ENCODE measurements at places on chromosomes 13 and 19. TPM values are rescaled to one million over a fixed set of nuclear protein-coding genes. Genes with fewer than 3 reads are reported as not detected.

CYP2F1 gene
- not detected for polyA plus RNA-seq

SMIM17 gene
- 0.43 TPM for polyA plus RNA-seq

B3GNT8 gene
- polyA plus RNA-seq: 0.54 TPM

SIGLEC5 gene
- not detected for polyA plus RNA-seq

GFY gene
- polyA plus RNA-seq: not detected

PSG2 gene
- polyA plus RNA-seq: 2.1 TPM

PTGER1 gene
- polyA plus RNA-seq: 2.3 TPM

POU2F2 gene
- polyA plus RNA-seq: 0.43 TPM

DNA sequence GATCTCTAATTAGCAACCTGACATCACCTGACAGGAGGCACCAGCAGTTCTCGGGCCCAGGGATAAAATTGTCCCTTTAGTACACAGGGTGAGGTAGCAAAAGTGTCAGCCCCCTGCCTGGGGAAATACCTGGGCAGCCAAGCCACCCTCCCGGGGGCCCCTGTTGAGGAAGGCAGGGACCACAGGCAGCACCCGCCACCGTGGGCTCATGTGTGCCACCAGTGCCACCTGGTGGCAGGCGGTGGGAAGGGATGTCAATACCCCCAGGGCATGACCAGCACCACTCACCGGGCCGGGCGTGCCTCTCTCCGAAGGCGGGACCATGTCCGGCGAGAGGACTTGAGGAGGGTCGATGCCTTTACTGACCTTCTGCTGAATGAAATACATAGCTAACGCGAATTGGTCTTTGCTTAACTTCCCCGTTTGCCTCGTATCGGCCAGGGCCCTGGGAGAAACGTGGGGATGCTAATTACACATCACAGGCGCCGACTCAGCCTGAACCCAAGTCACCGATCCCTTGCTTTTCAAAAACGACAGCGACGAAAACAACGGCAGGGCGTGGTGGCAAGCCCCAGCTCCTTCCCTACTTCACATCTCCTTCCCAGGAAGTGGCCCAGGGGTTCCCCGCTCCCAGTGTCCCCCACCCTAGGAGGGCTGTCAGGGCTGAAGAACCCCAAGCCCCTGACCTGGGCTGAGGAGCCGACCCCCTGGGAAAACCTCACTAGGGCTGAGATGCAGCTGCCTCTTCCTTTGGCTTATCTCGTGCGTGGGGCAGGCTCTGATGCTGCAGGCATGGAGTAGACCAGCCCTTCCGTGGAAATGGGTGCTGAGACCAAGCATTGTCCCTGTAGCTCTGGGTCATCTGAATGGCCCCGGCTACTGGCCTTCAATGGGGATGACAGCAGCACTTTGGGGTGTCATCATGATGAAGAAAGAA, 53.8 kb downstream of the EPS15L1 start:
- peak; percentile 35 for DNase-seq
- no peak overlapping the region for H3K4me3 ChIP-seq
- H3K36me3 ChIP-seq: peaks cover 30% of the 10 kb centered on the region
- H3K27me3 ChIP-seq: no peaks in the 10 kb centered on the region
- H3K27ac ChIP-seq: no peak overlapping the region
- no peaks in the 10 kb centered on the region for H3K4me1 ChIP-seq

DNA sequence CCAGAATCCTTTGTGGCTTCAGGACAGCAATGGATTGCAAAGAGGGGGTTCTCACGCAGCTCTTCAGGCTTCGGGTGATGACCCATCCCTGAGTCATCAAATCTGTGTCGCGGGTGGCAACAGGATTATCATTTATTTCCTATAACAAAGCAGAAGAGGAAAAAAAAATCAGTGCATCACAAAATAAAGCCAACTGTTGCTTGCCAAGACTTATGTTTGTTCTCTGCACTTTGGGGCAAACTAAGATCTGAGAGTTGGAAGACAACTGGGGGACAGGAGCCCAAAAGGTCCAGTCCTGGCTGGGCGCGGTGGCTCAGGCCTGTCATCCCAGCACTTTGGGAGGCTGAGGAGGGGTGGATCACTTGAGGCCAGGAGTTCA, 6.4 kb downstream of the GNA15 start:
- no peak overlapping the region for H3K4me3 ChIP-seq
- DNase-seq: peak; percentile 77
- no peaks in the 10 kb centered on the region for H3K27me3 ChIP-seq
- no peaks in the 10 kb centered on the region for H3K36me3 ChIP-seq

GRCh38 chr19:31578326-31578725, 229.1 kb upstream of the TSHZ3 start:
- H3K27me3 ChIP-seq: no peaks in the 10 kb centered on the region
- no peaks in the 10 kb centered on the region for H3K4me1 ChIP-seq
- H3K27ac ChIP-seq: no peak overlapping the region
- no peak for DNase-seq
- no peak overlapping the region for H3K4me3 ChIP-seq

- H3K4me3 ChIP-seq: no peak overlapping the region
- H3K36me3 ChIP-seq: no peaks in the 10 kb centered on the region
- no peaks in the 10 kb centered on the region for H3K27me3 ChIP-seq
- H3K27ac ChIP-seq: no peak overlapping the region
- no peaks in the 10 kb centered on the region for H3K4me1 ChIP-seq
Measured at GRCh38 chr13:91199866-91200265, 147.6 kb upstream of the MIR17HG start.

GRCh38 chr13:50152224-50152623, 137.0 kb downstream of the KCNRG start:
- no peaks in the 10 kb centered on the region for H3K36me3 ChIP-seq
- H3K27me3 ChIP-seq: no peaks in the 10 kb centered on the region
- DNase-seq: peak; percentile 19
- H3K4me3 ChIP-seq: peak overlapping the region; percentile 23
- H3K4me1 ChIP-seq: no peaks in the 10 kb centered on the region
- no peak overlapping the region for H3K27ac ChIP-seq

DNA sequence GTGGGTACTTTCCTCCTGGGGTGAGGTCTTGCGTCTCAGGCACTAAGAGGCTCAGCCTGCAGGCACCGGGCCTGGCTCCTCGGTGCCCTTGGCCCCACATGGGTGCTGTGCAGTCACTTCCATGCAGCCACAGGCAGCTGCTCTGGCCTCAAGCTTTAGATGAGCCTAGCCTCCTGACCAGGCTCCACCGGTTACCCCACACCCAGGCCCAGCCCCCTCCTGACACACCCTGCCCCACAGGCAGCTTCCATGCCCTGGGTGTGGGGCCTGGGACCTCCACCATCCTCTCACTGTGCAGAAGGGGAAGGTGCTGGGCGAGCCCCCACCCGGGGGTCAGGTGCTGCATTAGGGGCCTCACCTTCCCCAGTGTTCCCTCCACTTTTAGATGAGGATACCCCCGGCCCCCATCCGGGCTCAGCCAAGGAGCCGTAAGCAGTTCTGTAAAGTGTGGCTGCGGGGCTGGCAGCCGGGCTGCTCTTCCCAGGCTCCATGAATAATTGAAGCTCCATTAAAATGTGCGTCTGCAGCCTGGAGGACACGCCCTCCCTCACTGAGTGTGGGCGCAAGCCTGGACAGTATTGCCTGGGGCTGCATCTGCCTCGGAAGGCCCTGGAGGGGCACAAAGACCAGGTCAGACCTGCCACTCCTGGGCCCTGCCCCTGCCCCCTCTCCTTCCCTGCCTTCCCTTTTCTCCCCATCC, 72.5 kb upstream of the KCTD15 start:
- no peaks in the 10 kb centered on the region for H3K36me3 ChIP-seq
- H3K27ac ChIP-seq: no peak overlapping the region
- H3K4me3 ChIP-seq: no peak overlapping the region

DNA sequence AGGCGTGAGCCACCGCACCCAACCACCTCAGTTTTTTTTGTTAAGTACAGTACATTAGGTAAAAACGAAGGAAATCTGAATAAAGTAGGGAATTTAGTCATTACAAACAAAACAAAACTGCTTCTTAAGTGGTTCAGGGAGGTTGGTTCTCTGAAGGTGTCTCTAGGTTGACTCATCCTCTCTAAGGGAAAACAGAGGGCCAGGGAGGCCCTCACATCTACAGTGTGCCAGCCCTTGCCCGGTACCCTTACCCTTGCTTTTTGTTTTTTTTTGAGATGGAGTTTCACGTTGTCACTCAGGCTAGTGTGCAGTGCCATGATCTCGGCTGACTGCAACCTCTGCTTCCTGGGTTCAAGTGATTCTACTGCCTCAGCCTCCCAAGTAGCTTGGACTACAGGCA, 17.2 kb upstream of the JUND start:
- H3K4me3 ChIP-seq: no peak overlapping the region
- DNase-seq: peak; percentile 45
- peaks cover 10% of the 10 kb centered on the region for H3K4me1 ChIP-seq
- no peak overlapping the region for H3K27ac ChIP-seq

DNA sequence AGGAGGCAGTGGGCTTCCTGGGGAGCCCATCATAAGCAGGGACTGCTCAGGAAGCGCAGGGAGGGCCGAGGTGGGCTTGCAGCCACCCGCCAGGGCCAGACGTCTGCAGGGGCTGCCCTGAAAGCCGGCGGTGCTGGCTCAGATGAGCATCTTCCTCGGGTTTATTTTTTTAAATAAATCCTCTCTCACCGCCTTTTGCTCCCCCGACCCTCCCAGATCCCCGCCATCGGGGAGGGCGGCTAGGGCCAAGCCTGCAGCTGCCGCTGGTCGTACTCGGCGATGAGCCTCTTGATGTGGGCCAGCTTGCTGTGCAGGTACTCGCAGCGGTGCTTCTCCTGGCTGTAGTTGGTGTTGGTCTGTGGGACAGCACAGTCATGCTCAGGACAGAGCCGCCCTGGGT, 6.6 kb upstream of the ISYNA1 start:
- peaks cover 22% of the 10 kb centered on the region for H3K36me3 ChIP-seq
- no peak overlapping the region for H3K4me3 ChIP-seq
- no peak for DNase-seq

DNA sequence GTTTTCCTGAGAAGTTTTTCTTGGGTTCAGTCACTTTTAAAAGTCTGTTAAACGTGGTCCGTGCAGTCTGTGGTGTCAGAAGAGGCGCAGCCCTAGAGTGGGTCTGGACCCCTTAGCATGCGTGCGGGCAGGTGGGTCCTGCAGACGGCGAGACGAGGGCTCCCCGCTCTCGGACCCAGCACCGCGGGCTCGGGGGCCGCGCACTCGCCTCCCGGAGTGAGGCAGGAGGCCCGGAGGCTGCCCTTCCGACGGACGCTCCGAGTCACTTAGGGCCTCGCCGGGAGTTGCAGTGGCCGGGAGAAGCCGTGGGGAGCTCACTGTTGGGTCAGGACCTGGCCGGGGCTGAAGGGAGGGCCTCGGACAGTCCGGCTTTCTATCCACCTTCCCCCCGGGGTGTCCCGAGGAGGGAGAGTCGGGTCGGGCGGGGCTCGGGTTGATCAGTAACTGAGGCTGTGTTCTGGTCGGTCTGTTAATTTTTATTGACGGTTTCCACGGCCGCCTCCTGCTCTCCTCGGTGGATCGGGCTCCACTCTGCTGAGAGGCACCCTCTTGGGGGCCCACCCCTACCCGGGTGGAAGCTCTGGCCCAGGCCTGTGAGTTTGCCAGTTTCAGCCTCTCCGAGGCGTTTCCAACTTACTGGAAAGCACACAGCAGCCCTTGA, 1.3 kb downstream of the PTBP1 start:
- no peak for DNase-seq
- H3K4me1 ChIP-seq: peaks cover 29% of the 10 kb centered on the region
- H3K4me3 ChIP-seq: peak overlapping the region; percentile 87
- H3K36me3 ChIP-seq: peaks cover 21% of the 10 kb centered on the region
- H3K27ac ChIP-seq: peak overlapping the region; percentile 86

DNA sequence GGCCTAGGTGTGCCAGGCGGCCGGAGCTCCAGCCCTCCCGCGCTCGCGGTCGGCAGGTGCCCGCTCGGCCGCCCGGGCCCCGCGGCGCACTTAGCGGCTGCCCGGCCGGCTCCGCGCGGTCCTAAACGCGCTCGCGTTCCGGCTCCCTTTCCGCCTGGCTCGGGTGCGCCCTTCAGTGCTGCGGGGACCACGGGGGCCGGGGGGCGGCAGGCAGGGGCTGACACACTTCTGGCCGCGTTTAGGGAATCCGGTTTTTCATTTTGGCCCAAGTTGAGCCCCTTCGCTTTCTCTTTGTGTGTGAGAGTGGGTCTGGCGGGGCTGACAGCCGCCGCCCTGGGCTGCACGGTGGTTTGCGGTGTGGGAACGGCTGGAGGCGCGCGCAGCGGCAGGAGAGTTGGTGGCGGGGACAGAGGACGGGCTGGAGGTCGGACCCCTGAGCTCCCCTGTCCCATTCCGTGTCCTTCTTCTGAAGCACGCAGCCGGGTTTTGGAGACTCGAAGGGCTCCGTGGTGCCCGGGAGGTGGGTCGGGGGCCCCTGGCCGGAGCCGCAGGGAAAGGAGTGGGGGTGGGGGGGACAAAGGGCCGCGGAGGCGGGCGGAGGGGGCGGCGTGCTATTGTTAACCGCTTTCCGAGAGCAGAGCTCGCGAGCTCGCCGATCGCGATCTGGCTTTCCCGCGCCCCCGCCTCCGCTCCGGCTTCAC, 3.1 kb downstream of the FGF9 start:
- no peaks in the 10 kb centered on the region for H3K36me3 ChIP-seq
- H3K27ac ChIP-seq: no peak overlapping the region
- peak; percentile 31 for DNase-seq
- peaks cover 45% of the 10 kb centered on the region for H3K27me3 ChIP-seq
- peak overlapping the region; percentile 39 for H3K4me3 ChIP-seq

- H3K4me1 ChIP-seq: no peaks in the 10 kb centered on the region
- no peaks in the 10 kb centered on the region for H3K36me3 ChIP-seq
- H3K27me3 ChIP-seq: no peaks in the 10 kb centered on the region
- H3K4me3 ChIP-seq: no peak overlapping the region
- no peak overlapping the region for H3K27ac ChIP-seq
- no peak for DNase-seq
Measured at GRCh38 chr13:74406420-74406819, 272.2 kb upstream of the KLF12 start.

- H3K4me3 ChIP-seq: peak overlapping the region; percentile 61
- H3K4me1 ChIP-seq: peaks cover 41% of the 10 kb centered on the region
- peak; percentile 78 for DNase-seq
- H3K27me3 ChIP-seq: no peaks in the 10 kb centered on the region
Measured at GRCh38 chr19:12778017-12778904, 2.9 kb upstream of the HOOK2 start.

DNA sequence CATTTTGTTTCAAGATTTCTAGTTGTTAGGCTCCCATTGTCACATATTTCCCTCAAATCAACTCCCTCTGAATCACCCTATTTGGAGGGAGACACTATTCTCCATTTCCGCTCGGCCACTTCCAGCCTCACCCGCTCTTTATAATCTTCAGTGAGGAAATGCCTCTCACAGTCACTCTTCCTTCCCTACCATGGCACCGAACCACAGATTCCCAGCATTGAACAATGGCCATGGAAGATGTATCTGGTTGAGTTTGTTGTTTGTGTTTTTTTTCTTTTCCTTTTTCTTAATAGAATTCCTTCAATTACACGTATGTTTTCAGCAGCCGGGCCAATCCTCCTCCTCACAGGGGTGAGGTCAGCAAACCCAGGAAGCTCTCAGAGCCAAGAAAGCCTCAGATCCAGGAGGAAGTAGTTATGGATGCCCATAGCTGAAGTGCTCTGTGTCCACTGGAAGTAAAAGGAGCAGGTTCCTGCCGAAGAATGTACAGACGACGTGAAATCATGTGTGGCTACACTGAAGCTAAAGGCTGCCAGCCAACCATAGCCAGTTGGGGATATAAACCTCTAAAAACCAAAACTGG, 472.1 kb downstream of the FOXO1 start:
- peak; percentile 20 for DNase-seq
- H3K27me3 ChIP-seq: no peaks in the 10 kb centered on the region
- H3K4me3 ChIP-seq: no peak overlapping the region
- H3K4me1 ChIP-seq: no peaks in the 10 kb centered on the region

GRCh38 chr13:77480066-77480465, 55.4 kb upstream of the SCEL start:
- H3K27me3 ChIP-seq: peaks cover 2% of the 10 kb centered on the region
- DNase-seq: peak; percentile 2
- no peak overlapping the region for H3K4me3 ChIP-seq
- H3K27ac ChIP-seq: no peak overlapping the region
- H3K4me1 ChIP-seq: no peaks in the 10 kb centered on the region
- no peaks in the 10 kb centered on the region for H3K36me3 ChIP-seq

Measured in fibroblast of lung (primary cell).